ENCODE measurements at places on chromosomes 7 and 10. TPM values are rescaled to one million over a fixed set of nuclear protein-coding genes. Genes with fewer than 3 reads are reported as not detected.

The ACHE gene
- 10.5 TPM for total RNA-seq

The NME8 gene
- 1.7 TPM for total RNA-seq

The IKZF1 gene
- 10.4 TPM for total RNA-seq

The BEND7 gene
- 31.2 TPM for total RNA-seq

The ITPRIP gene
- total RNA-seq: 21.6 TPM

The EVX1 gene
- total RNA-seq: 0.25 TPM

The WIPF3 gene
- 80.7 TPM for total RNA-seq

The FAM3C gene
- total RNA-seq: 31.8 TPM

The TSPAN15 gene
- total RNA-seq: 37.5 TPM

The MMS19 gene
- 206 TPM for total RNA-seq
